ENCODE measurements at places on chromosomes 6 and 20.

- DNase-seq, result no peak
Measured at GRCh38 chr6:27791182-27791943, 120.8 kb downstream of the OR2B2 start.

DNA sequence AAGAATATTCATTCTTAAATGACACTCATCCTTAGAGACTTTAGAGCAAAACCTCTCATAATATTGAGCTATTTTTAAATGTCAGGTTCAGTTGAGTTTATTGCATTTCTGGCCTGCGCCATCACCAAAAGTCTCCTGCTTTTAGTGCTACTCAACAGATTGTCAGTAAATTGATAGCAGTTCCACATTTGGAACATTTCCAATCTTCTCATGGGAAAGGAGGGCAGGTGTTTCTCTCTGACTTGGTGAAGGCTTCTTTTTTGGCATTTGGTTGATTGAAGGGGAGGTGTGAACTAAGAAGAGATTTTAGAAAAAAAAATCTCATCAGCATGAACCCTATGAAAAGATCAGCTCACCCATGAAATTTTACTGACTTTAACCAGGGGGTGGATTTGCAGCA, 125.9 kb upstream of the INSM1 start:
- DNase-seq, result no peak

DNA sequence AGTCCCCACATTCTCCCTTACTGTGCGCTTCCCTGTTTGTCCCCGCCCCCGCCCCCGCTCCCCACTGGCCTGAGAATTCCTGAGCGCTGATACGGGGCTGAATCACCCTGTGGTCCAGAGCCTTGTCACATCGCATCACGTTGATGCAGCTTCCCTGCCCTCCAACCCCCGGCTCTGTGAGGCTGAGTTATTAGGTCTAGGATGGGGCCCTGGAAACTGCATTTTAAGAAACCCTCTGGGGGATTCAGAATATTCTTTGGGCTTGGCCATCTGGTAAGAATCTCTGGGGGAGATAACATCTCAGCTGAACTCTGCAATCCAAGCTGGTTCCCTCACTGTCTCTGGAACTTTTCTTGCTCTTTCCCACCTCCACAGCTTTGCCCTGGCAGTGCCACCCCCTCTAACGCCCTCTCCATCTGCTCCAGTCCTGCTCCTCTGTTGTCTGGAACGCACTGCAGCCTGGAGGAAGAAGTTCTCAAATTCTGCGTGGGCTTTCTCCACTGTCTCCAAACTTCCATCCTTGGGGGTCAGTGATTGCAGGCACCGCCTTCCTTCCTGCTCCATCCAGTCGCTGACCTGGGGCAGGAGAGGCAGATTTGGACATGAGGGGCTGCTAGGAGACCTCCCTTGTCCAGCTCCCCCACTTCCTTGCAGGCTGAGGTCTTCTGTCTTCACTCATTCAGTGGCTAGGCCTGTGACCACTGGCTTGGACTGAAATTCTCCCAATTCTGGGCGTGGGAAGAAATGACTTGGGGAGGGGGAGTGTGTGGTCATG, 42.6 kb downstream of the KIAA1755 start:
- DNase-seq, result no peak

DNA sequence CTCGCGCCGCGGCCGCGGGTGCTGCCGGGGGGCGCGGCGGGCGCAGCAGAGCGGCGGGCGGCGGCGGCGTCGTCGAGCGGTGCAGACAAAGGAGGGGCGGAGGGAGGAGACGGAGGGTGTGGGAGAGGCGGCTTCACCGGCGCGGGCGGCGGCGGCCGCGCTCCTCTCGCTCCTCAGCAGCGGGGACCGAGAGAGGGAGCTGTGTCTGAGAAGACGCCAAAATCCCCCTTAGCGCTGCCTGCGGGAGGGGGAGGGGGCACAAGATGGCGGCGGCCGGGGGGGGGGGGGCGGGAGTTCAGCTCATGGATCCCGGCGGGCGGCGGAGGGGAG, 296 bp downstream of the ADNP start:
- DNase-seq, result no peak

DNA sequence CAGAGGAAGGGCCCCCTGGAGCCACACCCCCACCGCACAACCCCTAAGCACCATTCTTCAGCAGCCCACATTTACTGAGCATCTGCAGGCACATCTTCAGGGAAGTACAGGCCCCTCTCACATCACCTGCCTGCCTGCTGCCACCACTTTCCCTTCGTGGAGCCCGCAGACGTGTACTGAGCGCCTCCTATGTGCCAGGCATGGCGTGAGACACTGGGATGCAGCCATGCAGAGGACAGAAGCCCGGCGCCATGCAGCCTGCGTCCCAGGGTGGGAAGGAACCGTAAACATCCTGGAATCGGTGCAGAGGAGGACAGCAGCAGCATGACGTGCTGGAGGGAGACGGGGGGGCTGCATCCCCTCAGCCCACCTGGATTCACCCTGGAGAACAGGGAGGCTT, 78.1 kb downstream of the GRM4 start:
- no peak for DNase-seq

DNA sequence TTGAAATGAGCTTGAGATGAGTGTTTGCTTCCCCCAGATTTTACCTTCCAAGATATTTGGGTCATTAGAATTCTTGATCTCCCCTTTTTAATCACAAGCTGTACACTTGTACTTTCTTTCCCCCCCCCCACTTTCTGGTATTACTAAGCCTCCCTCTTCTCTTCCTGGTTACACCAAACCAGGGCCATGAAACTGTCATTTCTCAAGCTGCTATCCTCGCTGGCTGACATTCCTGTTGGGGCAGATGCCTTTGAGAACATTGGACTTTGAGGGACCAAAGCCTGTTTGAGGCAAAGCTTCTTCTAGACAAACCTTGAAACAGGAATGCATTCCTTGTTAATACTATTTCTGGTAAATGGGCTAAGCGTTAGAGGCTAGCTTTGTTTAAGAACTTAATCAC, 32.3 kb upstream of the MAP3K7 start:
- no peak for DNase-seq

DNA sequence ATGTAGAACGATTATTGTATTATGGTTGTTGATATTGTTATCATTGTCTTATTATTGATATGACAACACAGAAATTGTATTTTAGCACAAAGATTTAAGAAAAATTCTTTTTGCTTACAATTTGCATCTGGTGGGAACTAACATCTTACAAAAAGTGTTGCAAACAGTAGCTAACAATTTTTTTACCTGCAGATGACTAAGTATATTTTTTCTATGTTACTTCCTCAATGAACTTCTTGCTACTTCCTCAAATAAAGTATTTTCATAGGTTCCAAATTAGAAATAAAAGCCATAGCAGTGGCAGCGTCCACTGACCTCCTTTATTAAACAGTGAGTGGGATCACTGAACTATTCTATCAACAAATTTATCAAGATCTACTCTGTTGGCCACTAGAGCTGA, 847.0 kb downstream of the PHF3 start:
- no peak for DNase-seq

GRCh38 chr6:3875486-3875885, 26.3 kb downstream of the FAM50B start:
- DNase-seq, result no peak

DNA sequence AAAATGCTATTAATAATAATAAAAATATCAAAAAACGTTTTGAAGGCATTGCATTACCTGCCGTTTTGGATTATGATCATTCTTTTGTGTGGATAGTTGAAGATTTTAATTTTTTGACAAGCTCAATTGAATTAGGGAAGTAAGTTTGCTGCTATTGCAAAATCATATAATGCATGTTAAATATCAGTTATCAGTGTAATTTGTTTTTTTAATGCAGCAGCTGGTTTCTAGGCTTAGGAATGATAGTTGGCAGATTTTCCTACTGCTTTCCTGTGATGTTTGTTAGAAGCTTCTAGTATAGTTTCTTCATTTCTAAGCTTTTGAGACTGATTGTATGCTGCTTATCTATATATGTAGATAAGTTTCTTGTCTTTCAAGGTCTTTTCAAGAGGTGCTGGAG, 99.0 kb downstream of the JARID2 start:
- DNase-seq, result no peak

GRCh38 chr20:17885544-17885943, 83.0 kb downstream of the SNX5 start:
- no peak for DNase-seq

- no peak for DNase-seq
Measured at GRCh38 chr6:138529478-138529877, 30.2 kb upstream of the NHSL1 start.

DNA sequence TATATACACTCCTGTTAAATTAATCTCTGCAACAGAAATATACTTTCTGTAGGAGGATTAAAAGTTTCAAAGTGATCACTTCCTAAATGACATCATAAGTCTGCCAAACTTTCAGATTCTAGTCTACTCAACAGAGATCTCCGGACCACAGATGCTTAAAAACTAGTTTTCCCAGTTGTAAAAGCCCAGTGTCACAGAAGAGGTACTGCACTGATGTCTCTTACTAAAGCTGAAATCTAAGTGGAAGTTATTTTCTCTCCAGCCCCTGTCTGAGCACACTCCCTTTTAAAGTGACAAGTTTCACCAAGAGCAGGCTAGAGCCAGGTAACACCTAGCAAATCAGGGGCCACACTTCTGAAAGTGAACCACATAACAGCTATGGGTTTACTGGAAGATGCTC, 71.6 kb upstream of the DST start:
- DNase-seq, result no peak

- no peak for DNase-seq
Measured at GRCh38 chr20:14232650-14233049, 104.8 kb downstream of the FLRT3 start.

DNA sequence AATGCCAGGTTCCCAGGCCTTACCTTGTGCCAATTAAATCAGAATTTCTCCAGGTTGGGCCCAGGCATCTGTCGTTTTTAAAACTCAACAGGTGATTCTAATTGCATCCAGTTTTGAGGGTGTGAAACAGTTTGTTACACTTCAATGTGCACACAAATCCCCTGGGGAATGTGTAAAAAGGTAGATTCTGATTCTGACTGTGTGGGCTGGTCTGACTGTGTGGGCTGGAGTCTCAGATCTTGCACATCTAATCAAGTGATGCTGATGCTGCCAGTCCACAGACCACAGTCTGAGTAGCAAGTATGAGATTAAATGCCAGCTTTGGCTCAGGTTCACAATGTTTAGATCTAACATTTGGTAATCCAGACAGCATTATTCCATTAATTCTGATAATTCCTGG, 12.5 kb upstream of the ETV7 start:
- no peak for DNase-seq

Data from activated CD8-positive, alpha-beta memory T cell treated with anti-CD3 and anti-CD28 coated beads, Interleukin-2, amount 50 U/mL, for 4 hours (primary cell).